Stimulated activated CD4-positive, alpha-beta T cell treated with anti-CD3 and anti-CD28 coated beads, Interleukin-1b, Interleukin-23, amount 100 ng/mL, for 24 hours (primary cell): ENCODE measurements at places on chromosomes 6 and 20.

GRCh38 chr6:109579361-109579760 lies 96.3 kb upstream of the ZBTB24 start:
- no peak for DNase-seq

DNA sequence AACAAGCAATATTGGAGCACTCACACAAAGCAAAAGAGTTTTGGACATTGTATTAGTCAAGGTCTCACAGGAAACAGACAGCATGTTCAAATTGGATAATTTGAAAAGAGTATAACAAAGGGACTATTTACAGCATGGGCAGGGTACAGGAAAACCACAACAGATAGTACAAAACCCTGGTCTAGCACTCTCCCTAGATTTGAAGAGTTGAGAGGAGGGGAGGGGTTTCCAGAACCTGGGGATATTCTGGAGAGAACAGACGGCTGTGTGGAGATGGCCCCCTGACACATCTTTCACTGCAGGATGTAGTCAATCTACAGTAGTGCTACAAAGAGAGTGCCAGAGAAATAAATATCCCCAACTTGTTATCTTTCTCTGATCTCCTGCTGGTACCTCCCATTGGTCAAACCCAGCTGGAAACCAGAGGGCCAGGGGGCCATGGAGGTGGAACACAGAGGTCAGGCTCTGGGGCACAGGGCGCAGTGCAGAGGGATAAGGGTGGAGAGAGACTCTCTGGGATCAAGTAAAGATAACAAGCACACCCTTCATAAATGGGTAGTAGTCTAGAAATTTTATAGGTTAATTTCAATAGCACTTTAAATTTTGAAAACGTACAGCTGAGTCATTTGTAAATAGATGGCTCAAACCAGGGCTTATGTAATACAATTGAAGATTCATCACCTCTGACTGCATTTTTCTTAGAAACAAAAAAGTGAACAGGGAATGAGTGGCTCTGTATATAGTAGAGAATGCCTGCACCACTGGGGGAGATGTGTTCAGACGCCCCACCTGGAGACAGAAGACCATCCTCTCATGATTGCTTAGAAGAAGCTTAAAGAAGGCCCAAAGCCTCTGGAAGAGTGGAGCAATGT lies 25.7 kb downstream of the RCAN2 start:
- DNase-seq = no peak

- peak; percentile 52 for DNase-seq
Measured at GRCh38 chr6:28212510-28213212, 12.4 kb upstream of the ZSCAN9 start.

DNA sequence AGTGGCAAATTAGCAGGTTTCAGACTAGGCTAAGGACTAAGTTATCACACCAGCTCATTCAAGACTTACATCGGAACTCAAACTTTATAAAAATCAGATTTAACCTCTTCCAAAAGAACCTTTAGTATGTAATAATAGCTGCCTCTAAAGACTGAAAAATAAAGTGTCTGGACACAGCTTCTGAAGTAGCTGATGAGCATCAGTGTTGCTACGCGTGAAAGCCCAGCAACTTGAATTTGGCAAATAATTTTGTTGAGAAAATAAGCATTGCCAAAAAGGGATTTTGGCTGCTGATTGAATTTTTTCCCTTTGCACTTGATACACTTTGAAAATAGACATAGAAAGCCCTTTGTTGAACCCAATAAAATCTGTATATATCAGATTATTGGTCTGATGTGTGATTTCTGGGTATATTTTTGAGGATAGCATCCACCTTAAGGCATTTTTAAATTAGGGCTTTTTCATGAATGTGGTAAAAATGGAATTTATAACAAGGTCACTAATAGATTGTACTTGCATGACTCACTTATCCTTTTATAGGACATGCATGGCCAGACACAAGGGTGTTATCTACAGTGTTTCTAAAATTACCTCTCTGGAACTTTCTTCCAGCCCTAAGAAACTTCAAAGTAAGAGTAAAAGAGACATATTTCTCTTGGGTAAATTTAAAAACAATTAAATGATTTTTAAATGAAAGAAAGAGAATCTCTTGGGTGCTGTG lies 350.4 kb downstream of the TENT5A start:
- DNase-seq = no peak

DNA sequence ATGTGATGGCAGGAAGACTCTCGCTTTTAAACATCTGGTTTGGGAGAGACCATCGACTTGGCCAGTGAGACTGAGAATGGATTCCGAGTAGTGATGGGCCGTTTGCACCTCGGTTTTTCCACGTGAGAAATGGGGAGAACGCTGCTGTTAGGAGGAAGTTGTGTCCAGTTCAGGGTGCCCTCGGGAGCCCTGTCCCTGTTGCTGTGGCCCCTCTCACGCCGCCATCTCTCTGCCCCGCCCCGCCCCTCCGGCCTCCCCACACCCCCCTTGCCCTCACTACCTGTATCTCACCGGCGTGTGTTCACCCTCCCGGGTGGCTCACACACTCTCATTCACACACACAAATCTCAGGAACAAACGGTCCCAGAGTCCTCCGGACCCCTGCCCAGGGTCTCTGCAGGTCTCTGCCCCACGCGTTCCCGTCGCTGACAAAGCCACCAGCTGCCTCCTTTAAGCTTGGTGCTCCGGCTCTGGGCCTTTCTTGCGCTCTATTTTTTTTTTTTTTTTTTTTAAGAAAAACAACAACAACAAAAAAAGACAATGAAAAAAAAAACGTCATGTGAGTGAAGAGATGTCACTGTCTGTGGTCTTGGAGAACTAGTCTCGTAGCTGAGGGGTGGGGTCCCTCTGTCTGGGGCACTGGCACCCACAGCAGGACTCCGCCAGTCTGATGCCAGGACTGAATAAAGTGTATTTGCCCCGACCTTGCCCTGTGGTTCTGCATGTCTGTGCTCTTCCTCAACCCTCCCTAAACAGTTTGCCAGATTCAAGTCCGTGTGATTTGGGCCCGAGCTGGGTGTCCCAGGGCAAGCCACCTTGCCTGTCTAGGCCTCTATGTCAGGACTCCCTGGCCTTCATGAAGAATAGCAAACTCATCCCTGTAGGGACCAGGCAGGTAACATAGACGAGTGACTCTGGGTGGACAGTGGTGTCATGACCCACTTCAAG lies 2.9 kb downstream of the SOX12 start:
- DNase-seq = no peak

DNA sequence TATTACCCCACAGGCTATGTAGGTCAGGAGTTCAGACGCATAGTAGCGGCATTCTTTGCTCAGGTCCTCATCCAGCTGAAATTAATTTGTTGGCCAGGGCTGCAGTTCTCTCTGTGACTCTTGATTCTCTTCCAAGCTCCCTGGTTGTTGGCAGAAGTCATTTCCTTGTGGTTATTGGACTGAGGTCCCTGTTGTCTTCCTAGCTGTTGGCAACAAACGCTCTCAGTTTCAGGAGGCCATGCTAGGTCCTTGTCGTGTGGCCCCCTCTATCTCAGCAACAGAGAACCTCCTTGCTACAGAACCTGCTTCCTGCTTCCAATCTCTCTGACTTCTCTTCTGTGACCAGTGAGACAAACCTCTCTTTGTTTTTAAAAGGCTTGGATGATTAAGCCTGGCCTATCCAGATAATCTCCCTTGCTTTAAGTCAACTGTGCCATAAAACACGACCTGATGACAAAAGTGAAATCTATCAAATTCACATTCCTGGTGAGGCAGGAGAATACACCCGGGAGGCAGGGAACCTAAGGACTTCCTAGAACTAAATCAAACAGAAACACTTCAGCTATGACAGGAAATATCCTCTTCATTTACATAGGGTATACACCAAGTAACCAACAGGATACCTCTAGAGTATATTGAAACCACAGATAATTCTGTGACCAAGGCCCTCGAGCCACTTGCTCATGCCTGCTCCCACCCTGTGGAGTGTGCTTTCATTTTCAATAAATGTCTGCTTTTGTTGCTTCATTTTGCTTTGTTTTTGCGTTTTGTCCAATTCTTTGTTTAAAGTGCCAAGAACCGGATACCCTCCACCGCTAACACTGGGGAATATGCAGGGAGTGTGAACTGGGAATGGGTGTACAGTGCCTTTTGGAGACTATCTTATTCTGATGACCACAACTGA lies 196.0 kb downstream of the BTBD3 start:
- no peak for DNase-seq

GRCh38 chr20:36795691-36796090 lies 22.1 kb upstream of the DSN1 start:
- DNase-seq = no peak

DNA sequence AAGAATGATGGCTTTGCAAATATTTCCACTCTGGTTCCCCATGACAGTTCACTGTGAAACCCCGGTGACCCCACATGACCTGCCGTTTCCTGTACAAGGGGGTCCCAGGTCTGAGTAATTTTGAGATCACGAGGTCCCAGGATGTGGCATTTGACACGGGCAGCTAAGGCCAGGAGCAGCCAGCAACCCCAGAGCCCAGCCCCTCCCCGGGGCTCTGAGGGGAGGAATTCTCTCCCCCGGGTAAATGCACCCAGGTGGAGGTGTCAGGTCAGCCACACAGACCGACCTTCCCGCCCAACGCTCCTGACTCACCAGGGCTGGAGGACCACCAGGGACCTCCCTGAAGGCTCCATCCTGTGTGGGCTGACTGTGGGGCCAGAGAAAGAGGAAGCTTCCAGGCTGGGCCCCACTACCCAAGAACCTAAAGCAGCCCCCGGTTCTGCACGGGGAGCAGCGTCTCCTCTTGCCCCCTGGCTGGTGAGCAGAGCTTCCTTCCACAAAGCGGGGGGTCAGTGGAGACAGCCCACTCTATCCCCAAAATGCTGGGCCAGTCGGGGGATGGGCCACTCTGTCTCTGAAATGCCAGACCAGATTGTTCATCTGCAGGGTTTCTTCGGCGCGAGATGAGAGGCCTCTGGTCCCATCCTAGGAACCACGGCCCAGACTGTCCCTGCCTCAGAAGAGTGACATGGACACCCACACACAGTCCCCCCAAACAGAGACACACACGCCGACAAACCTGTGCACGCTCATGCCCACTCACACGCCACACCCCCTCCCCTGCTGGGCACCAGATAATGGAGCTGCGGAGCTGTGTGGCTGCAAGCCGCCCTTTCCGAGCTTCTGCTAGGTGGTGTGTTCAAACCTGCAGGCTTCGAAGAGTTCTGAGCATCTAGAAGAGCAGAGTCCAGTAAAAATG lies 23.4 kb upstream of the SLCO4A1 start:
- no peak for DNase-seq

DNA sequence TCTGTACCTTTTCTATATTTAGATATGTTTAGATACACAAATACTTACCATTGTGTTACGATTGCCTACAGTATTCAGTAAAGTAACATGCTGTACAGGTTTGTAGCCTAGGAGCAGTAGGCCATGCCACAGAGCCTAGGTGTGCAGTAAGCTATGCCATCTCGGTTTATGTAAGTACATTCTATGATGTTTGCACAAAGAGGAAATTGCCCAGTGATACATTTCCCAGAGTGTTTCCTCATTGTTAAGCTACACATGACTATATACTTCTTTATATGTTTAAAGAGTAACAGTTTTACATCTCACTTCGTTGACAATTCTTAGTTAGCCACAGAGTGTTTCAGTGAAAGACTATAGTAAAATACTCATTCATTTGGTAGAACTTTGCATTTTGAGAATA lies 51.5 kb downstream of the SLC35F1 start:
- DNase-seq = no peak

DNA sequence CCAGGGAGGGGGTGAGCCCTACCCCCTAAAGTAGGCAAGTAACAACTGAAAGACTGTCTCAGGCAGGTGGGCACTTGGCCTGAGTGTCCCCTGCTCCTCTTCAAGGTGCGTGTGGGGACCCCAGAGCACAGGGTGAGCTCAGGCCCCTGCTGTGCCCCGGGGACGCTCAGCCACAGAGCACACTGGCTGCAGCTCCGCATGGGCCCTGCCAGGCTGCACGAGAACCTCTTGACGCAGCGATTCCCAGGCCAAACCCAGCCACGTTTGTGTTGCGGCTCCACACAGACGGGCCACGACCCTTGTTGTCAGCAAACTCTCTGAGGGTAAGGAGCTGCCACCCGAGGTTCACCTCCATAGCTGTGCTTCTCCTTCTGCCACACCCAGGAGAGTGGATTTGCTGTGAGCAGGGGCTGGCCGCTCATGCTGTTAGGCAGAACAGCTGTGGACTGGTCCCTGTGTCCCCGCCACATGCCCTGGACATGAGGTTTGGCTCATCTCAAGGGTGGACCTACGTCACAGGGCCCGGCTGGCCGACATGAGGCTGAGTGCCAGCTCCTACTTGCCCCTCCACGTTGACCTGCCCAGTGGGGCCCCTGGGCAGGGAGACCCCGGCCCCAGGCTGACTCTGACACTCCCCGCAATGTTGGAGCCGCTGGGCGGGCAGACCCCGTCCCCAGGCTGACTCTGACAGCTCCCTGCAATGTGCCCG lies 29.7 kb upstream of the GATA5 start:
- no peak for DNase-seq

GRCh38 chr20:9926476-9926875 lies 87.6 kb upstream of the PAK5 start:
- no peak for DNase-seq

- DNase-seq = no peak
Measured at GRCh38 chr6:45494416-45495135, 116.8 kb upstream of the SUPT3H start.

- DNase-seq = no peak
Measured at GRCh38 chr20:7693761-7694160, 246.5 kb downstream of the HAO1 start.

GRCh38 chr6:126107475-126108166 lies 121.3 kb downstream of the TRMT11 start:
- no peak for DNase-seq

DNA sequence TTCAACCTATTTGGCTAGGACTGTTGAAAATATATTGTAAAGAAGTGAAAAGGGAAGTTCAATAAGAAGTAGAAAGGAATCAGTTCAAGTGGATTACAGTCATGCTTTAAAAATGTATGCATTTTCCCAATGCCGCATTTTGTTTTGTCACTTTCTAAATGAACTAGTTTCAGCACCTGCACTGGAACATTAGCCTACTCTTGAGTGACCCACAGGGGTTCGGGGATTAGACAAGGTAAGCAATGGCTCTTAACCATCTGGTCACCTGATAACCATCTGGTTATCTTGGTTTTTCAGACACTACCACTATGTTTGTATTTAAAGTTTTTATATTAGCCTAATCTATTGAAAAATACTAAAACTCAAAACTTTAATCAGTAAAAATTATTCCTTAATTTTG lies 97.6 kb downstream of the CD164 start:
- no peak for DNase-seq

GRCh38 chr6:311679-312220 lies 19.5 kb downstream of the DUSP22 start:
- no peak for DNase-seq

DNA sequence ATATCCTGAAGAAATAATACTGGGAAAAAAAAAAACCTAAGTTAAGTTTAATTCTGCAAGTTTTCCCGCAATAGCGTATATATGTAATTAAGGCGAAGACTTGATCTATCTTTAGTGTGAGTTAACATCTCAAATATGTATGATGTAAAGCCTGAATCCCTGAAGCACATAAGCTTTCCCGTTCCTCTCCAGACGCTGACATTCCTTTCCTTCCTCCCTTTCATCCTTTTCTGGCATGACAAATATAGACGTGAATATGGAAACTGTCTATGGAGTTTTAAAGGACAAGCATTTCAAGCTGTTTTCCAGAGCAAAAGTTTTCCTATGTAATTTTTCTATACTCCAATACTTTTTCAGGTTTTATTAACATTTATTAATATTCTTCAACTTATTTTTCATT lies 637.0 kb downstream of the COL12A1 start:
- DNase-seq = no peak

GRCh38 chr6:9717568-9717967 lies 697.3 kb downstream of the TFAP2A start:
- no peak for DNase-seq
